Hematopoietic multipotent progenitor cell treated with erythropoietin and hydrocortisone succinate and interleukin-3 and kit ligand, for 8 days (in vitro differentiated cells): ENCODE measurements at places on chromosomes 7 and 10.

- peak; percentile 4 for DNase-seq
Observed at GRCh38 chr7:41892356-41893100, 189.6 kb upstream of the INHBA start.

DNA sequence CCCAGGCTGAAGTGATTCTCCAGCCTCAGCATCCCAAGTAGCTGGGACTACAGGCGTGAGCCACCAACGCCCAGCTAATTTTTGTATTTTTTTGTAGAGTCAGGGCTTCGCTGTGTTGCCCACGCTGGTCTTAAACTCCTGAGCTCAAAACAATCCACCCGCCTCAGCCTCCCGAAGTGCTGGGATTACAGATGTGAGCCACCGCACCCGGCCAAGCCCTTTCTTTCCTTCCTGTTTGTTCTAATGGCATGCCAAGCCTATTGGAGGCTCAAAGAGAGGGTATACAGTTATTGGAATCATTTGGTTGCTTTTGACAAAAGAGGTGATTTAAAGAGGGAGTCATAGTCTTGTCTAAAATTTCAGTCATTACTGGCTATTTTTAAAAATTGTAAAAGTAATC, 46.0 kb upstream of the TRIM8 start:
- no peak for DNase-seq

GRCh38 chr7:102913826-102914225, 1.0 kb downstream of the LRRC17 start:
- no peak for DNase-seq

- no peak for DNase-seq
Observed at GRCh38 chr10:111023060-111023459, 53.8 kb upstream of the ADRA2A start.

DNA sequence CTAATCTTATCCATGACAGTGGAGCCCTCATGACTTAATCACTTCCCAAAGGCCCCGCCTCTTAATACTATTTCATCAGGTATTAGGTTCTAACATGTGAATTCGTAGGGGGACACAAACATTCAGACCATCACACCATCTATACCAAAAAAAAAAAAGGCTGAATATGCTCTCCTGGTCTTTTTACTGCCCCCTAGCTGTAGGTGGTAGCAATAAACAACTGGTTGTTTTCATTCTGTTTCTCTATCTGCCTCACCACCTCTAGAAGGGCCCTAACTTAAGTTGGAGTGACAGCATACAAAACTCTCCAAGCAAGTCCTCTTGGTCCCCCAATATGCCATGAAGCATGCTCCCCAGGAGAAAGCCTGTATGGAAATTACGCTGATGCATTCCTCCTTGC, 94.1 kb downstream of the GRM8 start:
- DNase-seq, result peak; percentile 5

DNA sequence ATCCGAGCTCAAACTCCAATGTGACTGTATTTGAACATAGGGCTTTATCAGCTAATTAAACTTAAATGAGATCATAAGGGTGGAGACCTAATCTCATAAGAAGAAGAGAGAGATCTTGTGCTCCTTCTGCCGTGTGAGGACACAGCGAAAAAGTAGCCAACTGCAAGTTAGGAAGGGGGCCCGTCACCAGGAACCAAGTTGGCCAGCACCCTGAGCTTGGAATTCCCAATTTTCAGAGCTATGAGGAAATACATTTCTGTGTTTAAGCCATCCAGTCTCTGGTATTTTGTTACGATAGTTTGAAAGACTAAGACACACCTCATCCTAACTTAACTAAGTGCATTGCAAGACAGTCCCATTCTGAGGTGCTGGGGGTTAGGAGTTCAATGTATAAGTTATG, 14.1 kb upstream of the WDR86 start:
- no peak for DNase-seq

DNA sequence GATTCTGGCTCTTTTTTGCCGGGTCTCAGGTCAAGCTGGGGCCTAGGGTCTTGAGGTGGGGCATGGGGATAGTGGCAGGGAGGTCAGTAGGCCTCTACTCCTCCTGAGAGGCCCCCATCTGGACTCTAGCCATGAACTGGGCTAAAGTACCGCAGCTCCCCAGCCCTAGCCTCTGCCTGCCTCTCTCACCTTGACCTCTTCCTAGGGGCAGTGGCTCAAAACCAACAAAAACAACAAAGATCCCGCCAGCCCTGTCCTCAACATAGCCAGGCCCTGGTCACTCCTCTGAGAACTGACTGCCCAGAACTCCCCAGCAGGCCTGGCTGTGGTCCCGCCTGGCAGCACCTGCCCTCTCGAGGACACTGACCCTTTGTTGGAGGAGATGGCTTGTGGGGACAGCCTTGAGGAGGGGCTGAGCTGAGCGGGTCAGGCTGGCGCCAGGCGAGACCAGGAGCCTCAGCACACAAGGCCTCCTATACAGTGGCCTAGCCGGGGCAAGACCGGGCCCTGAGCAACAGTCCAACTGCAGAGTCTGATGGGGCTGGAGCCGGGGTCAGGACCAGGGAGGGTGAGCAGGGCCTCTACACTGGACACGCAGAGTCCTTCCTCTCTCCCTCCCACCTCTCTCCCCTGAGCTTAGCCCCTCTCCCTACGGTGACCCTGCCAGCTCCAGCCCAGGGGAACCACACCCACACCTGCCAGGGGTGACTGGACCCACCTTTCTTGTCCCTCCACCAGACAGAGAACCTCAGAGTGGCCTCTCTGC, 11.6 kb upstream of the PPIF start:
- DNase-seq, result no peak

GRCh38 chr7:117993377-117994003, 120.2 kb upstream of the CTTNBP2 start:
- DNase-seq, result peak; percentile 66

GRCh38 chr7:28311670-28312069, 100.6 kb upstream of the CREB5 start:
- no peak for DNase-seq

GRCh38 chr10:14036233-14036632, 294.5 kb downstream of the FRMD4A start:
- DNase-seq, result no peak

DNA sequence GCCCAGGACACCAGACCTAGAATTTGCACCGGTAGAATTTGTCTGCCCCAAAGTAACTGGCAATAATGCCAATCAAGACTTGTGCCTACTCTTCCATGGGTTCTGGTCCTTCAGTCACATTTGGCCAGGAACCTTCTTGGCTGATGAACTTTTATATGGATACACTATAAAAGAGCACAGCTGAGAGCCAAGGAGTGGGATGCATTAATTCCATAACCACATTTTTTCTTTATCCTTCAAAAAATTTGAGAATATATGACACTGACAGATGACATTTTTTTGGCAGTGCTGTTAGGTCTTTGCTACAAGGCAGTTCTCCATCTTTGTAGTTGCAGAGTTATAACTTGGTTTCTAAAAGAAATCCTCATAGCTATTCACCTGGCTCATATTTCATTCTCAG, 129.2 kb upstream of the HDAC9 start:
- no peak for DNase-seq

DNA sequence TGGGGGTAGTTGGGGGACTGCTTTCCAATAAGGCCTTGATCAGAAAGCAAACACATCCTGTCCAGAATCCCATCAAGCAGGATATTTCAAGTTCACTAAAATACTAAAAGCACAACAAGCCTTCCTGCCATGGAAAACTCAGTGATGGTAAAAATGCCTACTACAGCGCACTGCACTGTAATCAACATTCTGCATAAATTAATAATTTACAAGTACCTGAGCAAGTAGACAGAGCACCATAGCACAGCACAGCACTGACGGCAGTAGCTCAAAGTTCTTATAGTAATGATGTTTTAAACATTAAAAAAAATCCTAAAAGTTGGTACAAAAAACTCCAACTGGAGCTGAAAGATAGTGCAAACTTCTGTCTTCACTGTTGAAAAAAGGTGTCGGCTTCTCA, 120.5 kb downstream of the FANK1 start:
- no peak for DNase-seq

- no peak for DNase-seq
Observed at GRCh38 chr10:27664461-27664860, 81.2 kb downstream of the MKX start.

- no peak for DNase-seq
Observed at GRCh38 chr7:30831936-30832335, 60.7 kb downstream of the MINDY4 start.

- DNase-seq, result no peak
Observed at GRCh38 chr10:71483135-71483534, 86.4 kb downstream of the CDH23 start.

- no peak for DNase-seq
Observed at GRCh38 chr10:133592716-133593115, 27.3 kb upstream of the SYCE1 start.
